Neural progenitor cell (in vitro differentiated cells): ENCODE measurements at places on chromosomes 2 and 18.

GRCh38 chr2:203650860-203651613 lies 55.4 kb upstream of the CD28 start:
- peak; percentile 27 for DNase-seq

DNA sequence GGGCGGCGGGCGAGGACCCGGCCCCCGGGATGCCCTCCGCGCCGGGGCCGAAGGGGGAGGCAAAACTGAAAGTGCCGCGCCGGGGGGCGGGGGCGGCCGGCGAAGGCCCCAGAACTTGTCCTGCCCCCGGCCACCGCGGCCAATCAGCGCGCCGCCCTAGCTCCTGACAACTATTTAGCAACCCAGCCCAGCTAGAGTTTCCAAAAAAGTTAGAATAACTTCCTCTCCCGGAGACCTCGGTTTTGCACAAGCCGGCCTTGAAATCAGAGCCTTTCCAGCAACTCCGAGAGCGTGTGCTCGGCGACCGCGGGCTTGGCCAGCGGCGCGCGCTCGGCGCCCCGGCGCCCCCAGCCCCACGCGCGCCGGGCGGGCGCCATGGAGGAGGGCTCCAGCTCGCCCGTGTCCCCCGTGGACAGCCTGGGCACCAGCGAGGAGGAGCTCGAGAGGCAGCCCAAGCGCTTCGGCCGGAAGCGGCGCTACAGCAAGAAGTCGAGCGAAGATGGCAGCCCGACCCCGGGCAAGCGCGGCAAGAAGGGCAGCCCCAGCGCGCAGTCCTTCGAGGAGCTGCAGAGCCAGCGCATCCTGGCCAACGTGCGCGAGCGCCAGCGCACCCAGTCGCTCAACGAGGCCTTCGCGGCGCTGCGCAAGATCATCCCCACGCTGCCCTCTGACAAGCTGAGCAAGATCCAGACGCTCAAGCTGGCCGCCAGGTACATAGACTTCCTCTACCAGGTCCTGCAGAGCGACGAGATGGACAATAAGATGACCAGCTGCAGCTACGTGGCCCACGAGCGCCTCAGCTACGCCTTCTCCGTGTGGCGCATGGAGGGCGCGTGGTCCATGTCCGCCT lies at the start of gene TWIST2:
TWIST2 (plus strand) TSS at position 245 of the 850 bp plus-strand sequence; CDS start at position 376, 131 bp downstream.
- DNase-seq = peak; percentile 78

DNA sequence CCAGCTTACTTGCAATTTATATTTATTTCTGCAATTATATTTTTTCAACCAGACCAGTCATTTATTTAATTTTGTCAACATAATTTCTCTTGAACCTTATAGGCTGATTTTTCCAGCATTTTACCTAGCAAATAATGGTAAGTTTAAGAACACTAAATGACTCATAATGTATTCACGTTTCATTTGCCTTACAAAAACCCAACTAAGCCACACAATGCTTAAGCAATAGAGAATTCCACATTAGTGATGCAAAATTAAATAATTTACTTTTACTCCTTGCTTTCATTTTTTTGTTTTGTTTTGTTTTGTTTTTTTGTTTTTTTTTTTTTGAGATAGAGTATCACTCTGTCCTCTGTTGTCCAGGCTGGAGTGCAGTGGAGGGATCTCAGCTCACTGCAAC lies 110.4 kb upstream of the VRK2 start:
- no peak for DNase-seq

GRCh38 chr2:143716522-143716921 lies 587.3 kb downstream of the ARHGAP15 start:
- no peak for DNase-seq

GRCh38 chr18:79912409-79912991 lies 39.0 kb downstream of the SLC66A2 start:
- no peak for DNase-seq

GRCh38 chr2:199703199-199703598 lies 147.8 kb downstream of the FTCDNL1 start:
- no peak for DNase-seq

DNA sequence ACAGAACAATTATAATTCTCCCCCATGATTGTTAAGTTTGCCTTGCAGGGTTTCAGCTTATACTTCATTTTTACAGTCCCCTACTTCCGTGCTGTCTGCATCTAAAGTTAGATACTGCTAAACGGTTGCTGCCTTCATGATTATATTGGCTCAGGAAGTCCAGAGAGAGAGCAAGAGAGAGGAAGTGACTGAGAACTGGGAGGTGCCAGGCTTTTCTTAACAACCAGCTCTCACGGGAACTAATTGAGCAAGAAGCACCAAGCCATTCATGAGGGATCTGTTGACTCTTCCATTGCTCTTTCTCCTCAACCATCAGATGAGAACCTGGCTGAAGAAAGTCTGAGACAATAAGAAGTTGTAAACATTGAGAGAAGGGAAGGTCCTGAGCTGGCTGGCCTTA lies 125.5 kb upstream of the SIX2 start:
- no peak for DNase-seq

GRCh38 chr2:68225119-68225632 lies 27.2 kb downstream of the PPP3R1 start:
- peak; percentile 59 for DNase-seq

- no peak for DNase-seq
Observed at GRCh38 chr2:36528274-36528673, 69.7 kb downstream of the FEZ2 start.

GRCh38 chr2:37551783-37552182 lies 119.7 kb downstream of the CDC42EP3 start:
- DNase-seq = no peak

DNA sequence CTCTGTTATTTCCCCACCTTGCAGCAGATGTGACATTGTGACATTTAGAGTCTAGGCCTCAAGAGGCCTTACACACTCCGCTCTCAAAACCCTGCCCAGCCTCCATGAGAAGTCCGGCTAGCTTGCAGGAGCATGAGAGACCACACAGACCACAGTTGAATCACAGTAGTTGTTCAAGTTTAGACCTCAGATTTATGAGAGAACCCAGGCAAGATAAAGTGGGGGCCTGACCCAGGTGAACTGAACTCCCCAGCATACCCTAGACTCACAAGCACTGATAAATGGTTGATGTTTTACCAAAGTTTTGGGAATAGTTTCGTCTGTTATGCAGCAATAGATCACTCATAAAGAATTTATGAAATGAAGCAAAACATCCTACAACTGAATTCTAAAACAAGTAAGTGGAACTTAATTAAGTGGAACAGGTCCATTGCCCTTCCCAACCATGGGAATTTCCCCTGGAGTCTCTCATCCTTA lies 4.7 kb upstream of the STAT1 start:
- DNase-seq = no peak

GRCh38 chr18:28723506-28723905 lies 546.6 kb upstream of the CDH2 start:
- no peak for DNase-seq

- DNase-seq = no peak
Observed at GRCh38 chr2:165803123-165803760, 9.2 kb upstream of the GALNT3 start.

- DNase-seq = no peak
Observed at GRCh38 chr2:236990552-236990951, 95.1 kb upstream of the COPS8 start.

DNA sequence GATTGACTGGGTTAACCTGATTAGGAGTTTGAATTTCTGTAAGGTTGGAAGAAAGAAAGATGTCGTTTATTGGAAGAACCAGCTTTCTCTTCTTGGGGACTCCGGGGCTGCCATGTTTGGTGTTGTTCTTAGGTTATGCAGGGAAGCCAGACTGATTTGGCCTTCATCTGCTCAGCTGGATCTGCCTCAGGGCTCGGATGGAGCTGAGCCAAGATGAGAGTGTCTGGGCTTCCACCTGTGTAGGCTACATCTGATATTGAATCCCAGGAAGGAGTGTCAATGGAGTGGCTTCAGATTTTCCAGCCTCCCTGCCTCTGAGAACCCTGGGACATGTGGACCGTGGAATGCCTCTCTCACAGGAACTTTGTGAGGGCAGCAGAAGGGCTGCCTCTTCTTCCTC lies 126.1 kb downstream of the WDSUB1 start:
- no peak for DNase-seq

- no peak for DNase-seq
Observed at GRCh38 chr2:136057023-136057801, 60.7 kb downstream of the CXCR4 start.

- no peak for DNase-seq
Observed at GRCh38 chr2:97951155-97951680, 44.5 kb downstream of the TMEM131 start.

DNA sequence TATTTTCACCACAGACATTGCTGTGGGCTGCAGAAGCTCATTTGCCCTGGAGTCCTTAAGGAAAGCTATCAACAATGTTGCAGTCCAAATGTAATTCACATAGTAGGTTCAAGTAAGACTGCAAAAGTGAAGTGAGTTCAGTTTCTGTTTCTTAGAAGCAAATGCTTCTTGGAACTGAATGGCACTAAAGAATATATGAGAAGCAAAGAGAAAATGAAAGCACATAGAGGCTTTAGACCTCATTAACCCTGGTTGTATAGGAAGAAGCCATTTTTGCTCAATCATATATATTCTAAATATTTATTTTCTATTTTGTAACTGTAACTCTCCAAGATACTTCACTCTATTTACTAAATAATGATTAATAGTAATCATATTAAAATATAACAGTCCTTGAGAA lies 292.0 kb downstream of the ZNF804A start:
- no peak for DNase-seq

- DNase-seq = no peak
Observed at GRCh38 chr2:189016311-189016861, 42.2 kb downstream of the COL3A1 start.

GRCh38 chr2:127599211-127599610 lies 46.7 kb upstream of the GPR17 start:
- no peak for DNase-seq

DNA sequence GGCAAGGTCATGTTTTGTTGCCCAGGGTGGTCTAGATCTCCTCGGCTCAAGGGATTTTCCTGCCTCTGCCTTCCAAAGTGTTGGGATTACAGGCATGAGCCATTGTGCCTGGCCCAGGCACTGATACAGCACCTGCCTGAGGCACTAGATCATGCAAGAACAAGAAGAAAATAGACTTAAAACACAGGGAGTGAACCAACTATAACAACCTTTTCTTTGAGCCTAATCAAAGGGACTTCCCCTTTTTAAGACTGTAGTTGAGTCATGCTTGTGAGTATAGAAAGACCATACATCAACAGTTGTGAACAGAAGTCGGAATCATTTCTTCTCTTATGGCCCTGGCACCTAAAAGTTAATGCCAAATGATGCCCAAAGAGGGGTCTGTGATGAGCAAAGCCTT lies 47.9 kb upstream of the MAPRE2 start:
- no peak for DNase-seq

GRCh38 chr18:23712445-23712844 lies 23.2 kb downstream of the LAMA3 start:
- DNase-seq = no peak

DNA sequence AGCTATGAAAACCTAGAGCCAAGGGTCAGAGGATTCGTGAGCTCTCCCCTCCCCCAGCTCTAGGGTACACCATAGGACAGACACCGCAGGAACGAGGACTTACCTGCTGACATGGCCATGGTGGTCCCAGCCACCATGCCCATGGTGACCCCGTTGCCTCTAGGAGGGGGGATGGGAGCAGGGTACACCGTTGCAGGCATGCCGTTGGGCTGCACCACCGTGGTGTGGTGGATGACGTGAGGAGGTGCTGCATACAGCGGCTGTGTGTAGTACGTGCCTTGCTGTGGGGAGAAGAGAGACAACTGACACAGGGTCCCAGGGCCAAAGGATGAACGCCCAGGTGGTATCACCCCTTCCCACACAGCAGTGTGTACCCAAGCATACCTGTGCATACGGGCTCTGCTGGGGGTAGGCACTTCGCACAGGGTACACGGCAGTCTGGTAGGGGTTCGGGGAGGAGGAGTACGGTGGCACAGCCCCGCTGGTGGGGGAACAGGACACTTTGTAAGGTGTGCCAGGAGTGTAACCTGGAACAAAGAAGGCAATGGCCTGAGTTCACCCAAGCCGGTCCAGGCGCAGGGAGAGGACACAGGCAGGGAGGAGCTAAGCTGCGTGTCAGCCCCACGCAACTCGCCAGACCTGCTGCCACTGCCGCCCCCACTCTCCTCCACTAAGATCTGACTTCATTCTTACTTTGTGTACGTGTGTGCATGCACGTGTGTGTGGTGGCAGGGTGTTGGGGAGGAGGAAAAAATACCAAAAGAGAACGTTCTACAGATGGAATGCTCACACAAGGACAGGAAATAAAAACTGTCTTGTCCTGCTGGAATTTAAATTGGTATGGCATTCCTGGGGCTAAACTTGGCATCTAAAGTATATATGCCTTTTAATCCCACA lies 37.8 kb downstream of the FAM168B start:
- DNase-seq = no peak

GRCh38 chr2:175855794-175856453 lies 146.1 kb downstream of the LNPK start:
- no peak for DNase-seq

- DNase-seq = peak; percentile 24
Observed at GRCh38 chr2:191171708-191172355, 21.0 kb upstream of the STAT4 start.

- no peak for DNase-seq
Observed at GRCh38 chr2:217282531-217282930, 422.7 kb upstream of the TNP1 start.

GRCh38 chr2:208049441-208049840 lies 24.1 kb upstream of the PLEKHM3 start:
- DNase-seq = no peak

- DNase-seq = no peak
Observed at GRCh38 chr2:12177455-12178288, 431.2 kb downstream of the LPIN1 start.

GRCh38 chr2:104502901-104503300 lies 351.0 kb upstream of the POU3F3 start:
- DNase-seq = peak; percentile 14

- peak; percentile 24 for DNase-seq
Observed at GRCh38 chr2:118668431-118669424, 178.7 kb downstream of the EN1 start.

- DNase-seq = no peak
Observed at GRCh38 chr2:144683107-144683753, 163.3 kb upstream of the ZEB2 start.

- DNase-seq = no peak
Observed at GRCh38 chr2:85216927-85217326, 83.7 kb downstream of the TCF7L1 start.

DNA sequence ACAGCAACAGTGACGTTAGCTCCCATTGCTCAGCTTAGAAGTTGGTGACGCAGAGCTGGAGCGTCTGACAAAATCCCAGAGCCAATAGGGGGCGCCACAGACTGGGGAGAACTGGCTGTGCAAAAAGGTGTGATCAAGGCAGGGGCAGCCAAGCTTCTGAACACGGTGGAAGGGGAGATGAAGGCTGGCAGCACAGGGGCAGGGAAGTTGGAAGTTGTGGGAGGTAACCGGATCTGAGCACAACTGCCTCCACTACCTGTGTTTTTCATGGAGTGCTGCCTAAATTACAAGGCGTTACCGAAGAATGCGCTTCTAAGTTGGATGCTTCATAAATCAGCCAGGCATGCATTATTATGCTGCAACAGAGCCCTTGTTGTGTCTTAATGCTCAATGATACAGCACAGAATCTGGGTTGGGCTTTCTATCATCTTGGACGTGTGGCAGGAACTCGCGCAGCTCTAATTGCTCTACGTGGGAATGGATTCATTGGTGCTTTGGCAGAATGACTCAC lies 370.0 kb downstream of the SLC4A3 start:
- peak; percentile 72 for DNase-seq

GRCh38 chr2:197191940-197192322 lies 118.6 kb downstream of the ANKRD44 start:
- no peak for DNase-seq

GRCh38 chr2:183148955-183149354 lies 24.7 kb downstream of the NUP35 start:
- no peak for DNase-seq

GRCh38 chr2:167489325-167489724 lies 601.0 kb downstream of the XIRP2 start:
- no peak for DNase-seq
